Muscle of back (tissue), 13 donors: ENCODE measurements at places on chromosomes 2 and 18. TPM values are rescaled to one million over a fixed set of nuclear protein-coding genes. Genes with fewer than 3 reads are reported as not detected.
A peak's percentile ranks its signal among the peaks of the same experiment; 100 is the strongest.

The CTDP1 gene
- polyA plus RNA-seq = 10.6 TPM

The CCDC138 gene
- polyA plus RNA-seq = 7.1 TPM

DNA sequence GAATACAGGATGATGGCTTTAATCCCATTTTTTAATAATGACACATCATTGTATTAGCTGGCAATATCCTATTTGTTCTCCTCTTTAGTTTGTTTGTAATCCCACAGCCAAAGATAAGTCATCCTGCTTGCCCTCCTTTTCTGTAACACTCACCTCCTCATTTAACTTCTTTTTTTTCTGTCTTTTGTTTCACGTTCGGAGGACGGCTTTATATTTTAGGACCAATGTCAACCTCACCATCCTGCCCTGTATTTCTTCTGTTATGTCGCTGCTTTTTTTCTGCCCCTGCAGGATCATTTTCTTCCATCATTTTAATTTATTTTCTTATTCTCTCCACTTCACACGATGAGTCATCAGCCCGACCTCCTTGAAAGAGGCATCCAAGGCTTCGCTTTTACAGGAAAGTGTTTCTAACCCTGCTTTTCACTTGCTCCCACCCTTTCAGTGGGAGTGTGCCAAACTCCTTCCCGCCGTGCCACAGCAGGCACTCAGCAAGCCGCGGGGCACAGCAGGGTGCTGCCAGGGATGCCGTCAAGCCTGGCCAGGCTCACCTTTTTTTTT is 11.4 kb downstream of the RAB31 start:
- DNase-seq = no peak

DNA sequence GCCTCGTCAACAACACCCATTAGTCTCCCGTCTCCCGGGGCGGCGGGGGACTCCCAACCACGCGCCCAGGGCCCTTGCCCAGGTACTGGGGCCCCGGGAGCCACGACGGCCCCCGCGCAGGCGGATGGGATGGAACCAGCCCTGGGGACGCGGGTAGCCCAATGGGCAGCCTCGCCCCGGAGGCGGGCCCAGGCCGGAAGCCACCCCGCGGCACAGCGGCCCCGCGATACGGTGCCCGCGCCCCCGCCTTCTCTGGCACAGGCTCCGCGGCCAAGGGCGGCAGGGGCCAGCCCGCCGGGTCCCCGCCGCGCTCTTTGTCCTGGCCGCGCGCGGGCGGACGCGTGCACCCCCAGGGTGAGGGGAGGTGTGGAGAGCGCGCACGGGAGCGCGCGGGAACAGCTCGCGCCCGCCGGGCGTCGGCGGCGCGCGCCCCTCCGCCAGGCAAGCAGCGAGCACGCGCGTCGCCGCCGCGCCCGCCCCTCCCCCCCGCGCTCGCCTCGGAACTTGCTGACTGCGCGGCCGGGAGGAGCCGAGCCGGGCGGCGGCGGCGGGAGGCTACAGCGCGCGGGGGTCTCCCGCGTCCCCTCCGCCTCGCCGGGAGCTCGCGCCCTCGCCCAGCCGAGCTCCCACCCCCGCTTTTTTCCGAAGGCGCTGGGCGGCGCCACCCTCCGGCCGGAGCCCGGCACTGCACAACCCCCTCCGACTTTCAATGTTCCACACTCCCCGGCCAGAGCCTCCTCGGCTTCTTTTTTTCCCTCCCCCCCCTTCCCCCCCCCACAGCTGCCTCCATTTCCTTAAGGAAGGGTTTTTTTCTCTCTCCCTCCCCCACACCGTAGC is at the start of gene UBE2E3:
Gene UBE2E3, plus strand, starts transcription at position 500 of the 837 bp plus-strand sequence. CDS start 1,438 bp downstream, outside the sequence.
- peak; percentile 78 for DNase-seq

- DNase-seq = no peak
Observed at GRCh38 chr2:134260713-134261112, 6.8 kb downstream of the MGAT5 start.
